ENCODE measurements at places on chromosomes 2 and 18.

- DNase-seq = no peak
These were observed 174.2 kb upstream of the GLI2 start for GRCh38 chr2:120561379-120562035.

GRCh38 chr2:50490991-50491390 is 540.9 kb downstream of the NRXN1 start:
- DNase-seq = no peak

DNA sequence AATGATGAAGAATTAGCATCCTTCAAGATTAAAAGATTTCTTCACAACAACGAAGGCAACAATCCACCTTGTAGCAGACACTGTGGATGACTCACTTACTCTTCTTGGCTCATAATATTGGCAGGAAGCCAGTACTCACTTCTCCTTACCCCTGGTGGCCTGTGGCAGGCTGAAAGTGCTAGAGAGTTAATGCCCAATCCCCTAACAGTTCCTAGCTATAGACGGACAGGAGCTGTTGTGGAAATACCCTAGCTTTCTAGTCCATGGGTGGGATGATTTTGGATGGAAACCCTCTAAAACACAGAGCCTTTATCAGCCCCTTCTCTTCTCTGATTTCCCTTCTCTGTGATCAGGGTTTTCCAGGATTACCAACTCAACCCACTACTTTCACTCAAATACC is 128.6 kb upstream of the NYAP2 start:
- peak; percentile 19 for DNase-seq

- no peak for DNase-seq
These were observed 249.9 kb downstream of the PARD3B start for GRCh38 chr2:204795156-204795555.

DNA sequence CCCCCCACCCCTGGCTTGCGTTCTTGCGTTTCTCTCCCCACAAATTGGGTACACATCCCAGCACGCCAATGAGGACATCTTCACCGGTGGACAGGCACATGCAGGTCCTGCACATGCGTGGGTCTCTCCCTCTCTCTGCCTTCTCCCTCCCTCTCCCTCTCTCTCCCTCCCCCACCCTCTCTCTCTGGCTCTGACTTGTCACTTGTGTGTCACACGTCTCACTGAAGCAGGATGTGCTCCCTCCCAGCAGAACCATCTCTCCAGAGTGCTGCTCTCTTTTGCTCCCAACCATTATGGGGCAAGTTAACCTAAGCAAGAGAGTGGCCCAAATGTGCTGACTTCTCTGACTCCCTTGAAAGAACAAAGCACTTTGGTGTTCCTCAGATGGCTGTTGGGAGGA is 120.8 kb upstream of the CAB39 start:
- no peak for DNase-seq

- no peak for DNase-seq
These were observed 156.1 kb downstream of the GREB1L start for GRCh38 chr18:21398121-21398520.

DNA sequence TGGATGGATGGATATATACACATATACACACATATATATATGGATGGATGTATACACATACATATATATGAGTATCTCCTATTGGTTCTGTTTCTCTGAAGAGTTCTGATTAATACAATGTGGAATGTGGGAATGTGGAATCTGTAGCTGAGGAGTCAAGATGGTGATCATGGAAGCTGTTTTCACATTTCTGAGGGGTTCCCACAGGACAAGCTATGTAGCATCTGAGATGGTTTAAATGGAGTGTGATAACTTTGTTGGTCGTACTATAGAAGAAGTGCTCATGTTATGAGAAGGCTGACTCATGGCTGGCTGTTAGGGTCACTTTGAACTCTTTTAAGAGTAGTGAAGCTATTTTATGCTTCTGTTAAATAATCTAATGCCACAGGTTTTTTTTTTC is 279.7 kb downstream of the MEIS1 start:
- no peak for DNase-seq

- DNase-seq = no peak
These were observed 147.1 kb downstream of the PHLPP1 start for GRCh38 chr18:62862466-62862865.

GRCh38 chr2:226716126-226716525 is 83.5 kb downstream of the IRS1 start:
- no peak for DNase-seq

GRCh38 chr2:12720278-12720620 is 3.5 kb downstream of the TRIB2 start:
- no peak for DNase-seq

- no peak for DNase-seq
These were observed 89.4 kb downstream of the TNS1 start for GRCh38 chr2:217913436-217913835.

- no peak for DNase-seq
These were observed 46.4 kb upstream of the RNF152 start for GRCh38 chr18:61939046-61939674.

DNA sequence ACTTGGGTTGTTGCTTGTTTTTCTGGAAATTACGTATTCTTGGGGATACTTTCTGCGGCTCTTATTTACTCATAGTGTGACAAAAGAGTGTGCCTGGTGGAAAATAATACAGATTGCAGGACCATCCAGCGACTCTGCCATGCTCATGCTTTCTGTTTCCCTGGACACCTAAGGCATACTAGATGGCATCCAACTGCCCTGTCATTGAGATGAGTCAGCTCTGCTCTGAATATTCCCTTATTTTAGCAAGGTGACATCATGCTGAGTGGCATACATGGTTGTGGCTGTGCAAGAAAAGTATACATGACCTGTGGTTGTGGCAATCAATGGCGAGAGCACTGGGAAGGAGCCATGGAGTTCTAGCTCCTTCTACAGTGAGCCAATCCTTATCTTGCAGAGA is 471.0 kb downstream of the TMEM182 start:
- no peak for DNase-seq

DNA sequence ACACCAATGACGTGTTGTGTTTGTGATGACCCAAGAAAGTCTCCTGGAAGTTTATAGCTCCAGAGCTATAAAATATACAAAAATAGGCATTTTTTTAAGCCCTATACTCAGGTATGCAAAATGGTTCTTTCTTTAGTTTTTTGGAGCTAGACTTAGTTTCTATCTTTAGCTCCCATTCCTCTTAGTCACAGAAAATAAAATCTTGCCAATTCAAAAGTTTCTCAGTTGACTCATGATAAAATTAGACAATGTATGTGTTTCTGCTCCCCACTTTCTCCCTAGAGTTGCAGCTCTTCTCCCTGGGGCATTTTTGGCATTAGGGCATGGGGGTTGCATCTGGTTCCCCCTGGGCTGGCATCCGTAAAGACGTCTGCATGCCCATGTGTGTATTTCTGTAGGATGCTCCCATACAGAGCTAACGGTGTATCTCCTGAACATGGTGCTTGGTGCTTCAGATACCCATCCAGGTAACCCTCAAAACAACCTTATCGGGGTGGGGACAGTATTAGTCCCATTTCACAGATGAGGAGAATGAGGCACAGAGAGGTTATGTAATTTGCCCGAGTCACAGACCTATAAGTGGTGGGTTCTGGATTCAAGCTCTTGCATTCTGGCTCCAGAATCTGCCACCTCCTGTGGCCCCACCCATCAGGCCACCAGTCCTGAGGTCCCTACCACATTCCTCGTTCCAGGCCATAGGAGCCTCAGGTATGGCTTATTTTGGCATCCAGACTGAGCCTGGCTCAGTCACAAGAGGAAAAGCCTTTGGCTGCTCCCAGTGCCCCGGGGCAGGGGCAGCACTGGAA is 43.1 kb upstream of the ASAP2 start:
- DNase-seq = no peak

GRCh38 chr2:221549143-221549542 is 23.0 kb downstream of the EPHA4 start:
- no peak for DNase-seq

- no peak for DNase-seq
These were observed 6.5 kb upstream of the FN1 start for GRCh38 chr2:215442401-215442787.

DNA sequence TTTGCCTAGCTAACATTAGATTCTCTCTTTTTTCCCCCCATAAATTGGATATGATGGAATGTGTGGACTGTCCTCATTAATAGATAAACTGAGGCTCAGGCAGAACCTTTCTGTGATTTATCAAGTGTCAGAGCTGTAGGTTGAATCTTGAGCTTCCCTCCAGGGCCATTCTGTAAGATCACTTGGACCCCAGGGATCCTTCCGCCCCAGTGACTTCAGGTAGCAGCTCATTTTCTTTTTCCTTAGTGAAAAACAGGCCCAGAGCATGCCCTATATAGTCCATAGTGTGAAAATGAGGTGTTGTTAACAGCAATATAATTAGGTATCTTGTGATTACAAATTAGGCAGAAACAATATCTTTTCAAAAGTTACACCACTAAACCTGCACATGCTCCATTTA is 269.7 kb downstream of the ZNF385B start:
- no peak for DNase-seq

- no peak for DNase-seq
These were observed 1.2 kb downstream of the NT5DC4 start for GRCh38 chr2:112721819-112722522.

- no peak for DNase-seq
These were observed 98.6 kb downstream of the NOL4 start for GRCh38 chr18:34126121-34126520.

GRCh38 chr2:125224830-125225229 is 1199.7 kb downstream of the CNTNAP5 start:
- DNase-seq = no peak

GRCh38 chr2:37776487-37776886 is 105.0 kb upstream of the CDC42EP3 start:
- no peak for DNase-seq

GRCh38 chr2:191638802-191639172 is 39.1 kb upstream of the NABP1 start:
- DNase-seq = no peak

- no peak for DNase-seq
These were observed 728.8 kb upstream of the POU3F3 start for GRCh38 chr2:104125096-104125495.

DNA sequence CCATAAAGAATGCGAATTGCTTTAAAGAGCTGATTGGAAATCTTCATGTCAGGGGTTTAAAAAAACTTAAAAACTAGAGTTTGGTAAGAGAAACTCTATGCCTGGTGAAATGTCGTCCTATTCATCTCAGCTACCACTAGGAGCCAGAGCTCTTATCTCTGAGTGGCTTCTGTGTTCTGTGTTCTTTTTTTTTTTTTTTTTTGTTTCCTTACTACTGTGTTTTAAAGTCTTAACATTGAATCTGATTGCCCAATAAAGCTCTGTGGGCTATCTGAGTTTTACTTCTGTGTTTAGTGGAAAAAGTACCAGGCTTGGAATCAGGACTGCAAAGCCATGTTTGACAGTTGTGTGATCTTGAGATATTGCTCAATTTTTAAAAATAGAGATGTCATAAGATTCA is 494.8 kb downstream of the RIT2 start:
- no peak for DNase-seq

- no peak for DNase-seq
These were observed 323.4 kb downstream of the CDH19 start for GRCh38 chr18:66280470-66280869.

- no peak for DNase-seq
These were observed 24.5 kb downstream of the MFSD6 start for GRCh38 chr2:190432567-190433231.

GRCh38 chr18:76450452-76451395 is 44.3 kb downstream of the ZNF516 start:
- DNase-seq = no peak

GRCh38 chr2:205990104-205990503 is 95.9 kb downstream of the INO80D start:
- DNase-seq = no peak

- no peak for DNase-seq
These were observed 65.1 kb downstream of the LIPG start for GRCh38 chr18:49626842-49627467.

DNA sequence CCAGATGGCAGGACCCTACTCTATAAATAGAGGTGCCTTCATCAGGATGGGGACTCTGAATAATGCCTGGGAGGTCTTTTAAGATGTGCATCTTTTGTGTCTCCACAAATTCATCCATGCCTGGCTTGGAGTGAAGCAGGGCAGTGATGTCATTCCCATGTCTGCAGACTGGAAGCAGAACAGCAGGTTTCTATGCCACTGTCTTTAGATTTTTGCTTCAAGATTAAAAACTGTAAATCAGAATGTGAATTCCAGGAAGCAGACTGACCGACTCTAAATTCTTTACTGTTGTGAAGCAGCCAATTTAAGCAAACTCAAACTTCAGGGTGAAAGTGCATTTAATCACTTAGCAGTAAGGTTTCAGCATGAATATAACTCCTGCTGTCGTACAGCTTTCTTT is 159.3 kb downstream of the SCG2 start:
- DNase-seq = no peak

DNA sequence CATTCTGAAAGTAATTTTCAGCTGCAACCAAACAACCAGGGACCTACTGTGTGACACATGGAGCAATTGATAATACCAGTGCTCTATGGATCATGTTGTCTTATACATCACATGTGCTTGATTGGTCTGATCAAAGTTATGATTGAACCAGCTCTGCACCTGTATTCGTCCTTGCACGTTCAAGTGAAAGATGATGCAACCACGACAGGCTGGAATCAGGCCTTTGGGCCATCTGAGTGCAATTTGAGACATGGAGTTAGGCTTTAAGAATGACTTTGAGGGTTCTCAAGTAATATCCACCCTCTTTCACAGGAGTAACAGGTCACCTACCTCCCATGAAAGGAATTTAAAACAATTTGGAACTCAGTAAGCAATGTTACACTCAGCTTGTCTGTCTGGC is 165.2 kb downstream of the SLC8A1 start:
- no peak for DNase-seq

GRCh38 chr2:151817929-151818328 is 10.3 kb downstream of the ARL5A start:
- no peak for DNase-seq

DNA sequence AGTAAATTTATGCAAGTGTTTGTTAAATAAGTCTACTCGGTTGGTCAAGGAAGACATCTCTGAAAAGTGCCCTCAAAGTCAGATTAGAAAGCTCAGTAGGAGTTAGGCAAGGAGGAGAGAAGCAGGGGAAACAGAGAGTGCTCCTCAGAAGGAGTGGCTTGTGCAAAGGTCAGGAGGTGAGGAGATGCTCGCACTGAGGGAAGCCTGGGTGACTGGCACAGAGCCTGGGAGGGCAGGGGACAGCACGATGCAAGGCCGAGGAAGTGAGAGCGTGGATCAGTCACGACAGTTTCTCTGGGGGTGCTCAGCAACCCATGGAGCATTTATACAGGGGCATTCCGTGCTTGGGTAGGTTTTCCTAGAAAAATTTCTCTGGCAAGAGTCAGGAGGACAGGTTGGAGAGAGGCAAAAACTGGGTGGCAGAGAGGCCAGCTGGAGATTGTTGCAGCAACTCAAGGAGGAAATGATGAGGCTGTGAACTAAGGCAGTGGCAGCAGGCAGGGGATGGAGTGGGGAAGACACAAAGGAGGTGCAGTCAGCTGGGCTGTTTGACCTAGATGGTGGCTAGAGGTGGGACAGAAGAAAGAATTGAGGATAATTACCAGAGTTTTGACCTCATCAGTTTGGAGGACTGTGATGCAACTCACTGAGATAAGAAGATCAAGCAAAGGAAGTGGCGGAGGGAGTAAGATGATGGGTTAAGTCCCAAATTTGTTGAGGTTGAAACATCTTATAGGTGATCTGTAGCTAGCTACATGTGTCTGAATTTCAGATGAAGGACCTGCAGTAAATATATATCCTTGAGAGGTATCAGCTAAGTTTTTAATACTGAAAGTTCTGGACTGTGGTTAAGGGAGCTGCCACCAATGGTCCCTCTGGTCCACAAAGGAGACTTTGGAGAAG is 52.4 kb downstream of the BCL2 start:
- no peak for DNase-seq

All from NCI-H524 treated with DMSO at 0.1 percent for 48 hours (cell line).